Substantia nigra (tissue), 51 donors: ENCODE measurements at places on chromosomes 6 and 20.

GRCh38 chr6:100353276-100354015, 111.3 kb downstream of the SIM1 start:
- no peak for DNase-seq

- DNase-seq = no peak
These were observed 61.5 kb upstream of the CDKAL1 start for GRCh38 chr6:20472748-20473147.

DNA sequence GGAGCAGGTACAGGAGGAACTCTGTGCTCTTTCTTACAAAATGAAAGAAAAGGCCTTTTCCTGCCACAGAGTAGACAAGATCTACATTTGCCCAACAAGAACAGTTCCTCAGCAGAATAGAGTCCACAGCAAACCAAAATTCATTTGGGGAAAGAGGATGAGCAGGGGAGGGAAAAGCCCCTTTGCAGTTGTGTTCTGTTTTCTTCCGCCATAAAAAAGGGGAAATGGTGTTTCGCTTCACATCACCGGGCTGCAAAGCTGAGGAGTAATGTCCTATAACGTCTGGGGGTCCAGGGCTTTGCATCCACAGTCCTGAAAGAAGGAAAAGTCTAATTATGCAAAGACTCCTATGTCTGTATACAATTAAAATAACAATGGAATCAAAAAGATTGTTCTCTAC, at the start of gene GPR31:
Gene GPR31, minus strand, starts transcription at position 118 of the 400 bp plus-strand sequence. CDS start 149 bp downstream, outside the sequence.
- DNase-seq = no peak

GRCh38 chr20:24531631-24532419, 62.4 kb downstream of the SYNDIG1 start:
- DNase-seq = no peak

GRCh38 chr6:88705601-88706000, 257.8 kb downstream of the RNGTT start:
- DNase-seq = no peak

DNA sequence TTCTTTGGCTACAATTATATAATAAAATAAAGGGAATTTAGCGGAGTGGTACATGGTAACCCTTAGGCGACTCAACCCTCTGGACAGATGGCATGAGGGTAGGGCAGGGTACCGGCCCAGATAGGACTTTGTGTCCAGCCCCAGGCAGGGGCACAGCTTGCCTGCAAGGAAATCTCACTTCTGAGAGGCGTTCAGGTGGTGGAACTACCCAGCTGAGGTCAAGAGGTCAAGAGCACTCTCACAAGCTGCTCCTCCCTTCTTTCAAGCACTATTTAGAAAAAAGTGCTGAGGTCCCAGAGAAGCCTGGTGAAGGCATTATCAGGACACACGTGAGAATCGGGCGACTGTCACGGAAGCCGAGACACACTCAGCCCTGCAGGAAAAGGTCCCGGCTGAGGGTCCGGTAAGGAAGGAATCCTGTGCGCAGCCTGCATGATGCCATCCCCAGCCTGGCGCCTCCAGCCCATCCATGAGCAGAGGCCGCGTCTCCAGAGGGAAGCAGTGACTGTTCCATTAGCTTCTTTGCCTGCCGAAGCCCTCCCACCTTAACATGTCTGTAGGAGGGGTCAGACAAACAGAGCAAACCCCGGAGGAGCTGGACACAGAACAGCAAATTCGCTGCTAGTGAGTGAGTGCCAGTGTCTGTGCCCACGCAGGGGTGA, 54.8 kb downstream of the WDR27 start:
- DNase-seq = no peak

GRCh38 chr20:51800060-51800871, 2.1 kb downstream of the SALL4 start:
- peak; percentile 2 for DNase-seq

DNA sequence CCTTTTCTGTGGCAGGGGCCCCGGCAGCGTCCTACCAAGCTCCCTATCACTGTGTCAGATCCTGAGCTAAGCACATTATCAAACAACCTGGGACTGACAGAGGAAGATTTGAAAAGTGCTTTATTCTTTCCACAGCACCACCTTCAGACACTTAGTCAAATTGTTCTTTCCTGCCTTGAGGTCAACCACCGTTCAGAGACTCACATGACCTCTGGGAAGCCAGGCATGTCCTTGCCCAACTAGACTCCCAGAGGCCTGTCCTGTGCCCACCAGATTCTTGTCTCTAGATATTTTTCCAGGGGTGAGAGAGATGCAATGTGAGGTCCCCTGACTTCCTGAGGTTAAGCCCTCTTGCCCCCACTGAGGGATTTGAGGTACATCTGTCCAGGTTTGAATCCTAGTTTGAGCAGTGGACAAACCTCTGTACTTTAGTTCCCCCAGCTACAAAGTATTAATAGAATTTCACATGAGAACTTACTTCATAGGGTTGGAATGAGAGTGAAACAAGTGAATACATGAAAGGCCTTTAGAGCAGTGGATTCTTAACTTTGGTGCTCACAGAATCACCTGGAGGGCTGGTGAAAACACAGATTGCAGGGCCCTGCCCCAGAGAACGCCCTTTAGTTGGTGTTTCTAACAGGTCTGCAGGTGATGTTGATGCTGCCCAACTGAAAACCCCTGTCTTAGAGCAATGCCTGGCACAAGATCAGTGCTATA, 179.8 kb downstream of the CLIC5 start:
- no peak for DNase-seq

DNA sequence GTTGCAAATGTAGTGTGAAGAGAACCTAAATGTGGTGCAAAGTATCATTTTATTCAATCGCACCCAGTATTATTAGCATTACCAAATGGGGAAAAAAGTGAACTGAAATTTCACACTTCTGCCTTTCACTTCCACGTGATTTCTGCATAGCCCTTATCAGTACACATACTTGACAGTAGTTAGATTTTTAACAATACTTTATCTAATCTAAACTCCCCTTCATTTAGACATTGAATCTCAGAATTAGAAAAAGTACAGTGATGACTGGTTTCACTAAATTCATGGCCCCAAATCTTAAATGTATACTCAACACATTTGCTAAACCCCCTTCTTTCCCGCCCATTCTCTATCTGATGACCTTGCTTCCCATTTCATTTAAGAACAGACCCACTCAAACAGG, 14.3 kb downstream of the STX7 start:
- DNase-seq = no peak

- no peak for DNase-seq
These were observed 129.3 kb upstream of the KCNK16 start for GRCh38 chr6:39451831-39452230.

DNA sequence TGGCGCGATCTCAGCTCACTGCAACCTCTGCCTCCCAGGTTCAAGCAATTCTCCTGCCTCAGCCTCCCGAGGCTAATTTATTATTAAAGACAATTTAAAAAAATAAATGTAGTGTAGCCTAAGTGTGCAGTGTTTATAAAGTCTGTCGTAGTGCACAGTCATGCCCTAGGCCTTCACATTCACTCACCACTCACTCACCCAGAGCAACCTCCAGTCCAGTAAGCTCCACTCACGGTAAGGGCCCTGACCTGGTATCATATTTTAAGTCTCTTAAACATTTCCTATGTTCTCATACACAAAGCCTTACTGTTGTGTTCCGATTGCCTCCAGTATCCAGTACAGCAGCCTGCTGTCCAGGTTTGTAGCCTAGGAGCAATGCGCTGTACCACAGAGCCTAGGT, 168.2 kb upstream of the FOXQ1 start:
- no peak for DNase-seq

DNA sequence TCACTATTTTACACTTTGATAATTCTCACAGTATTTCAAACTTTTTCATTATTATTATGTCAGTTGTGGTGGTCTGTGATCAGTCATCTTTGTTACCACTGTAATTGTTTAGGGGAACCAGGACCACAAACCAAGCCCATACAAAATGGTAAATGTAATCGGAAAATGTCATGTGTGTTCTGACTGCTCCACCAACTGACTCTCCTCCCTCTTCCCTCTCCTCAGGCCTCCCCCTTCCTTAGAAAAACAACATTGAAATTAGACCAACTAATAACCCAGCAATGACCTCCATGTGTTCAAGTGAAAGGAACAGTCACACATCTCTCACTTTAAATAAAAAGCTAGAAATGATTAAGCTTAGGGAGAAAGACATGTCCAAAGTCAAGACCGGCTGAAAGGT, 63.8 kb downstream of the GMDS start:
- no peak for DNase-seq

- no peak for DNase-seq
These were observed 155.1 kb downstream of the EYA2 start for GRCh38 chr20:47049771-47050170.

GRCh38 chr6:39072830-39073229, 24.2 kb downstream of the GLP1R start:
- no peak for DNase-seq

DNA sequence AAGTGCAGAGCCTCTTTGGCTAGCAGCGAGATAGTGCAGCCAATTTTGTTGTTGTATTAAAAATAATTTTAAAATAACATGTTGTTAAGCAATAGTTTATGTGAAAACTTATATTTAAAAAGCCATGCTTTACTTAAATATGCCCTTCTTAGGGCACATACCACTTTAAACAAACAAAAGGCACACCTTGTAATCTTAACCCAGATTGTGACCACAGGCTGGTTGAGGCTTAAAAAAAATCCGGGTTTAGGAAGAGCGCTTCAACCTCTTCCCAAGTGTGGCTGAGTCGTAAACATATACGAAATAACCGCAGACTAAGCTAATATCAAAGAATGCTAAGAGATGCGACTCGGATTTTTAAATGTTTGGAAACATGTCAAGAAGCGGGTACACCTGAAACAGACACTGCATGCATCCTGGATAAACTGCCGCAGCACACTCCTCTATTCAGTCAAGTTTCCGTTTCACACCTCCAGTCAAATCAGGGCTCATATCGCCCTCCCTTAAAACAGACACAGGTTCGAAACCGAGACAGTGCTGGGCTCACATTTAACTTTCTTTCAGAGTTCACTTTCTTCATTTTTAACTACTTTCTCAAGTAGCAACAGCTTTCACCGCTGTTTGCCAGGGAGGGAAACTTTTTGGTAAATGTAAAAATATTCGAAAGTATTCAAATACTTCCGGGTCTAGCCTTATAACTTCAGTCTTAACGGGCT, 1.5 kb downstream of the DEK start:
- DNase-seq = no peak

GRCh38 chr6:105488516-105489215, 85.8 kb upstream of the PREP start:
- no peak for DNase-seq

DNA sequence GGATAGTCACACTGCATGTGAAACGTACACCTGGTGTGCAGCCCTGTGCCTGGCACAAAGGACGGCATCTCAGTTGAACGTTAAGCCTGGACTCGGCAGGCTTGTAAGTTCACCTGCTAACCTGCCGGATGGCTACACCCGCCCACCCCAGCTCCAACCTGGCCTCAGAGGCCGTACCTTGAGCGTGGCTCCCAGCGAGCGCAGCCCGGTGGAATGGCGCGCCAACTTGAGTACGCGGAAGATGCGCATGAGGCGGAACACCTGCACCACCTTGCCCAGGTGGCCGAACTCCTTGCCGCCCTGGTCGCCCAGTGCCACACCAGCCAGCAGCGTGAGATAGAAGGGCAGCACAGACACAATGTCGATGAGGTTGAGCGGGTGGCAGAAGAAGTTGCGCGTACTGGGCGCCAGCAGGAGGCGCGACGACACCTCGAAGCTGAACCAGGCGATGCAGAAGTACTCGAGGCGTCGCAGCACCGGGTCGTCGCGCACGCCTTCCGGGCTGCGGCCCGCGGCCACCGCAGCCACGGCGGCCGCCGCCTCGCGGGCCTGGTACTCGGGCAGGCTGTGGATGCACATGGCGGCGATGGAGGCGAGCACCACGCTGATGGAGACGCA, 3.3 kb downstream of the KCNS1 start:
- no peak for DNase-seq

GRCh38 chr6:121333196-121333595, 1.1 kb downstream of the TBC1D32 start:
- no peak for DNase-seq

- no peak for DNase-seq
These were observed 83.8 kb upstream of the FAM184A start for GRCh38 chr6:119162134-119162775.

DNA sequence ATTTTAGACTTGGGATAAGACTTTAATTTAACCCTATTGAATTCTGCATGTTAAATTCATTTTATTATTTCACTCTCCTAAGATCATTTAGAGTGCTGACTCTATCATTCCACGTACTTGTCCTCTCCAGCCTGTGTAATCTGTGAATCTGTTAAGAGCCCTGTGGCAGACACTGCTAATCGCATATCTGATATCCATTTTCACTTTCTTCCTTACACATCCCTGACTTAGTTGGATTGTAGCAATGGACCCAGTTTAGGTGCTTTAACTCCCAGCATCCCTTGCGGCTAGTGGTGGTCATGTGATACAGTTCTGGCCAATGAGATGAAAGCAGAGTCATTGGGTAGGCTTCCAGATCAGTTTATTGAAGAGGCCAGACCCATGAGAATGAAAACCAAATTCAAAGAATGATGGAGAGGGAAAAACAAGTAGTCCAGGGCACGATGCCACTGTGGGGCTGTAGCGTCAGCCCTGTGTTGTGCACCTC, 57.2 kb upstream of the SOX4 start:
- DNase-seq = no peak

DNA sequence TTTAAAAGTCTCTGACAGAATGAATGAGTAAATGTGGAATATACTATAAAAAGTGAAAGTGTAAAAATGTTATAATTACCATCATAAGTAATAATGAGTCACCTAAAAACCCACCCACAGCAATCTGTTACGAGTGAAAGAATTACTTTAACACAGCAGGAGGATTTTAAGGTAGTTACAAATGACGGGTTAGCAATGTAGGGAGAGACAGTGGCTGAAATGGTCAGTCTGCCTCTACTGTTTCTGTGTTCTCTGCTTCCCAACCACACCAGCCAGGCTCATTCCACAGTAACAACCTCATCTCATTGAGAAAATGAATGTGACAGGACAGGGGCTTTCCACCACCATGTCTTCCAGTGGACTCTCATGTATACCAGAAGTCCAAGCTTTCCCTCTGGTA, 124.4 kb upstream of the KCNK16 start:
- no peak for DNase-seq

- peak; percentile 27 for DNase-seq
These were observed at the start of gene CD109 for GRCh38 chr6:73695619-73696421. CD109 (plus strand) TSS chr6:73696203; CDS start chr6:73696216, 13 bp downstream.

DNA sequence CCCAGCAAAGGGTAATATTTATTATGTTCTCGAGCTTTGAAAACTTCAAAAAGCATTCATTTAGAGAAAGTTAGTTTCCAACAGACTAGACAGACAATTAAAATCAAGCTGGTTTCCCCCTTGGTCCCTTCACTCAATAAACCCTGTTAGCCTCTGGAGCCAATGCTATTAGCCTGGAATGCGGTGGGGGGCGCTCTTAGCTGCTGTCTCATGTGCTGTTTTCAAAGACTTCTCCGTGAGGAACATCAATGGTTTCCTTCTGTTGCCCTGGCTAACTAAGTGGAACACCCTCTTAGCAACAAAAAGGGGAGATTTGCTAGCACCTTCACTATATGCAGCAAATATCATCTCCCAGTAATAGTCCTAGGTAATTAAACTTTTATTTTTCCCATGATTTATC, 86.4 kb downstream of the LY86 start:
- DNase-seq = no peak

- no peak for DNase-seq
These were observed 51.7 kb upstream of the HINT3 start for GRCh38 chr6:125904871-125905270.

- DNase-seq = peak; percentile 33
These were observed 20.0 kb upstream of the TRIM27 start for GRCh38 chr6:28943557-28944411.

GRCh38 chr6:33960345-33961313, 156.8 kb upstream of the MLN start:
- DNase-seq = no peak

- no peak for DNase-seq
These were observed 66.8 kb downstream of the PPP1R3G start for GRCh38 chr6:5151955-5152401.
